ENCODE measurements at places on chromosomes 12 and 14. TPM values are rescaled to one million over a fixed set of nuclear protein-coding genes. Genes with fewer than 3 reads are reported as not detected.

- H3K4me1 ChIP-seq: no peaks in the 10 kb centered on the region
- H3K4me3 ChIP-seq: no peak overlapping the region
Measured at GRCh38 chr12:11904124-11904523, 166.6 kb upstream of the BCL2L14 start.

GRCh38 chr12:46266382-46266791, 2.5 kb downstream of the SLC38A1 start:
- peak overlapping the region; percentile 83 for H3K4me3 ChIP-seq
- peaks cover 33% of the 10 kb centered on the region for H3K4me1 ChIP-seq
- H3K27ac ChIP-seq: peak overlapping the region; percentile 96
- H3K27me3 ChIP-seq: no peaks in the 10 kb centered on the region
- DNase-seq: peak; percentile 29

The TAS2R9 gene
- not detected for polyA plus RNA-seq

GRCh38 chr14:75980856-75981255, 939 bp downstream of the TGFB3 start:
- DNase-seq: no peak
- no peaks in the 10 kb centered on the region for H3K4me1 ChIP-seq
- H3K27me3 ChIP-seq: no peaks in the 10 kb centered on the region
- no peak overlapping the region for H3K4me3 ChIP-seq
- H3K27ac ChIP-seq: no peak overlapping the region

The SYNDIG1L gene
- polyA plus RNA-seq: not detected

DNA sequence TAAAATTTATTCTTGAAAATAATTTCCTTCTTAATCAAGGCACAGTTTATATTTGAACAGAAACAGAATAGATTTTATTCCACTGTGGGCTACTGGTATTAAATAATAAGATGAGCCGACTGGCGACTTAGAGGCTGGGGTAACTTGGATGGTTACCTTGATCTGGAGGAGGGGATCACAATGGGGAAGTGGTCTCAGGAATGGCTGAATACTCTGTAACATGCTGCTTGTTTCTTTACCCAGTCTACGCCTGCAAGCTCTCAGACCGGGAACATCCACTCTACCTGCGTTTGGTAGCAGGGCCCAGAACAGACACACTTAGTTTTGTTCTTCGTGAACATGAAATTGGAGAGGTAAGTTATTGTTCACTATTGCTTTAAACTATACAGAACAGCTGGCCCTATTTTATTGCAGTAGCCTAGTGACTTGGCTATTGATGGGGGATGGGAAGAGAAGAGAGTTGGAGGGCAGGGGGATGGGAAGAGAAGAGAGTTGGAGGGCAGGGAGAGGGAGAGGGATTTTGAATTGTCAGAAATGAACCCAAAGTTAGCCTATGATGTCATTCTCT, 67.9 kb downstream of the GNS start:
- H3K27ac ChIP-seq: no peak overlapping the region
- H3K27me3 ChIP-seq: no peaks in the 10 kb centered on the region
- no peak overlapping the region for H3K4me3 ChIP-seq
- H3K4me1 ChIP-seq: peaks cover 14% of the 10 kb centered on the region
- no peak for DNase-seq

DNA sequence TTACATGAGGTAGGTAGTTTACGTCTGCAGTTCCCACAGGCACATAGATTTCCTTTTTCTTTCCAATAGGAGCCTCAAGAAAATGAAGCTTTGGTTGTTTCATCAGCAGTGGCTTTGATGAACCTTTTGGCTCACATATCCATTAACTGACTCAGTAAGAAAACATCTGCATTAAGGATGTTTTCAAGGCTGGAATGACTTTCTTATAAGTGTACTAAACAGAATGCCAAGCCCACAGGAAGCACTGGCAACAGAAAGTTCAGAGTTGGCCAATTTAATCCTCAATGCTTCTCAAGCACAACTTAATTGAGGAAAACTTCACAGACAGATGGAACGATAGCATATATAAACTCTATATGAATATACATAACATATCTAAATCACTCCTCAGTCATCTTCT, 63.5 kb downstream of the ST8SIA1 start:
- H3K4me3 ChIP-seq: no peak overlapping the region
- no peaks in the 10 kb centered on the region for H3K27me3 ChIP-seq
- no peaks in the 10 kb centered on the region for H3K36me3 ChIP-seq
- no peak for DNase-seq
- H3K4me1 ChIP-seq: no peaks in the 10 kb centered on the region

The SOX5 gene
- polyA plus RNA-seq: 10.1 TPM

DNA sequence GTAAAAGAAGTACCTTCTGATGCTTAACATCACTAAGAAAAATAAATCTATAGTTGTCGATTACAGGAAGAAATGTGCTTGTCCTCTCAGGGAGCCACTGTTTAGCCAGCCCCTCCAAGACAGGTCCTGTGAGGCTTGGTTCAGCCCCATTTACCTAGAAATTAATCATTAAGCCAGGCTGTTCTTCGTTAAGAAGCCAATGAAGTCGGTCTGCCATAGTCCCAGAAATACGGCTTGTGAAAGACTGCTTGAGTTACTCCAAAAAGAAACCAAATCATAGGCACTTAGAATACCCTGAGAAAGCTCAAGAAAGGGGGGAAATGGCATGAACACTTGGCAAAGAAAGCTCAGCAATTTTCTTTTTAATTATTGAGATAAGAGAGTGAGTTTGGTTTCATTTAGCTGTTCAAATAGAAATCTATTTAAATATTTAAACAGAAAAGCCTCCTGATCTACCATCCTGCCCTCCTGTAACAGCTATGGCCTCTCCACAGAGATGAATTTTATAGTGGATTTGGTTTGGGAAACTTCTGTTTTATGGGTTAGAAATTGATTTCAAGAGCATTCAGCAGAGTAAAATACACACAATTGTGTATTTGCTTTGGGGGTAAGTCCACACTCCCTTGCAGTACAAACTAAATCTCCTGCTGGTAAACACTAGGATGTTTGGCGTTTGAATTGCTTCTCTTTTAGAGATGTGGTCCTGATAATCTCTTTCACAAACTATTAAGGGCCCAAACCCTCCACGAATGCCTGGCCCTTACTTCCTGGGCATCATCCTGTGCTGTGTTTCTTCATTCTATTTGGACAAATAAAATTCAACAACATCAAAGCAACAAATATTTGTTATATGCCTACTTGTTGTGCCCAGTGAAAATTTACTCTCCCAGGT, 234.4 kb downstream of the SEC23A start:
- H3K27ac ChIP-seq: no peak overlapping the region
- H3K4me1 ChIP-seq: no peaks in the 10 kb centered on the region
- H3K36me3 ChIP-seq: no peaks in the 10 kb centered on the region
- H3K27me3 ChIP-seq: no peaks in the 10 kb centered on the region

The ACOT4 gene
- not detected for polyA plus RNA-seq

The CLEC7A gene
- polyA plus RNA-seq: not detected

The AMIGO2 gene
- polyA plus RNA-seq: 2.5 TPM
